Endothelial cell (in vitro differentiated cells): ENCODE measurements at places on chromosomes 5 and 9. TPM values are rescaled to one million over a fixed set of nuclear protein-coding genes. Genes with fewer than 3 reads are reported as not detected.

DNA sequence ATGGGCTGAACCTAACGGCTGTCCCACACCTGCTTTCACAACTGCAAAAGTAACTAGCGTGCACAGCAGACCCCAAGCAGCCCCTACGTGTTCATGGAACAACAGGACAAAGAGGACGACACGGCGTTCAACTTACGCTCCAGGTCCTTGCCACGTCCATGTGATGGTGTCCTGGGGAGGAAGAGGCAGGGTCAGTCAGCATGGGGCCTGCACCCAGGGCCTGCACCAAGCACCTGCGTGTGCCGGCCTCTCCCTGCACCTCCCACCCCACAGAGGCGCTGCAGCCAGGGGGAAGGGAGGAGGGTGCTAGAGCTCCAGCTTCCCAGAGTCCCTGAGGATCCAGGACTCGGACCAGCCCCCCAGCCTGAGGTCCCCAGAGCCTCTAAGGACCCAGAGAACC, 35.6 kb upstream of the SLC6A3 start:
- DNase-seq, result no peak

DNA sequence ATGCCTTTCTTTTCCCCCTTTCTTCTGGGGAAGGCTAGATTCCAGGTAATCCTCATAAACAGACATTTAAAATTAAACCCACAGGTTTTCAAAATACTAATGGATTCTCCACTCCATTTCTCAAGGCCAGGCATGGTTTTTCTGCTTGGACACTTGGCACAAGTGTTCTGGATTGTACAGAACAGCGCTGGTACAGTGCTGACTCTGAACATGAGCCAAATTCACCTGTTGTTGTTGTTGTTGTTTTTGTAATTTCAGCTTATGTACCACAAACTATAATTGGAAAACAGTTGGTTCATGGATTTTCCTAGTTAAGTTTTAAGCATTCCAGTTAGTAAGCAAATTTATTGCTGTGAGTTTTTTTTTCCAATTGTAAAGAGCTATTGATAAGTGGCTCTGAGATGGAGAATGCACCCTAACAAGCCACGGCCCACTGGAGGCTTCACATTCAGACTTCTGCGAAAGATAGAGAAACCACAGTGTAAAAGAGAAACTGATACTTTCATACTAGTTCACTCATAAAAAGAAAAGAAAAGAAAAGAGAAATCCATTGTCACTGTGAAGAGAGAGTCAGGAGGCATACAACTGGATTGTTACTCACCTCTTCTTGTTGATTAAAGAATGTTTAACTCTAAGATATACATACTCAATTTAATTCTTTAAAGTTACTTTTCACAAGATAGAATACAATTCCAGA, 16.2 kb upstream of the ITGA1 start:
- DNase-seq, result no peak

- DNase-seq, result no peak
These were observed 9.5 kb downstream of the ARRDC3 start for GRCh38 chr5:91373600-91373999.

DNA sequence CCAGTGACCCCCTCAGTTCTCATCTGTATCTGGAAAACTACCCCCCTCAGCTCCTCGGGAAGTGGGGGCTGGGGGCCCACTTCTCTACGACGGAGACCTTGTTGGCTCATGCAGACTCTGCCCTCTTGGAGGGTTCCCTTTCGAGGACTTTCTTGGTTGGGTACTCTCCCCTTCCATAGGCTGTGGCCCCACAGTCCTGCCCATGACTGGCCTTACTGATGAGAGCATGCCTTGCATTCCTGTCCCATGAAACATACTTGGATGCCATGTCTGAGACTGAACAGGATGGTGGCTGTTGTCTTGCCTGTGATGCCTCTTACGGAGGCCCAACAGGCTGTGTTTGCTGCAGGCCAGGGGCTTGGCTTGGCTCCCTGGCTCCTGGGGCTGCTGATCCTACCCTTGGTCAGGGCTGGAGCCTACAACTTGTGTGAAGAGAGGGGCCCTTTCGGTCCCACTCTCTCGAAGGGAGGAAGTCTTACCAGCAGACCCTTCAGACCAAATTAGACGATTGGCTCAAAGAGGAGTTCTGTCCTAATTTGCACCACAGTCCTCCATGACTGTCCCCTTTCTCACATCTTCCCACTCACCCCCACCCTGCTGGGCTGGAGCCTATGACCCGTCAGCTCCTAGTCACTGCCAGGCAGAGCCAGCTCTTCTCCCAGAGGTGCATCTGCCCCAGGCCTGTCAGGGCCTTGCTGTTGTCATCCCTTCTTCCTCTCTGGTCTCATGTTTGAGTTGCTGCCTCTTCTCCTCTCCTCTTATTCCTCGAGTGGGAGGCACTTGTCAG, 109.9 kb downstream of the CACNA1B start:
- DNase-seq, result no peak

- no peak for DNase-seq
These were observed 236.3 kb upstream of the SEMA6A start for GRCh38 chr5:116810951-116811350.

GRCh38 chr5:87195104-87195591, 72.5 kb upstream of the RASA1 start:
- DNase-seq, result no peak

GRCh38 chr5:72107131-72107900, at the start of gene MAP1B:
Gene MAP1B (plus strand): TSS chr5:72107475. CDS start chr5:72107532, 57 bp downstream.
- peak; percentile 79 for DNase-seq

- DNase-seq, result no peak
These were observed 141.6 kb upstream of the SPRY4 start for GRCh38 chr5:142466195-142466971.

- DNase-seq, result no peak
These were observed 16.7 kb upstream of the SLC36A1 start for GRCh38 chr5:151430731-151431130.

STC2 gene
- 3.6 TPM for total RNA-seq

LEAP2 gene
- 0.82 TPM for total RNA-seq

AHRR gene
- total RNA-seq, result 8.7 TPM

SAPCD2 gene
- 1.0 TPM for total RNA-seq

GHR gene
- 0.67 TPM for total RNA-seq
